ENCODE measurements at places on chromosomes 6 and 20.
A peak's percentile ranks its signal among the peaks of the same experiment; 100 is the strongest.

GRCh38 chr20:44028868-44029847, 114.5 kb downstream of the TOX2 start:
- peak; percentile 64 for DNase-seq

DNA sequence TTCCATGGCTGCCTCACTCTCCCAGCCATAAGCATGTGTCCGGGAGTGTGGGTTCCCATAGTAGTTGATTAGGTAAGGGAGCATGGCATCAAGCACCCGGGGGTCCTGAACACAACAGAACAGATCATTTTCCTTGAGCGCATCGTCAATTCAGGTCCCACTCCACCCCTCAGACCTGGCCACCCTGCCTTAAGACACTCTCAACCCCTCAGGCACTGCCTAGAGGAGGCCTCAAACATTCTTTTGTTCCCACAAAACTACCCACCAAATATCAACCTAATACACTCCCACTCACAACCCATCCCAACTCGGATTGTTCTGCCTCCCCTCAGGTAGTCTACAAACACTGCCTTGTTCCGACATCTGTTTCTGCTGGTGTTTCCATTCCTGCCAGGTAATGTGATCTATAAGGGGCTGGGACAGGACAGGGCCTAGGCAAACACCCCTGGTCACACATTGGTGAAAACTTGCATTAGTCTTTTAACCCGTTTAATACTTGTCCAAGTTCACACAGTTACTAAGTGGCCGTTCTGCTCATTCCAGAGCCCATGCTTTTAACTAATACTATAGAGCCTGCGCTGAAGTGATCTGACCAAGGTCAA, 1.4 kb downstream of the NFS1 start:
- DNase-seq, result peak; percentile 41

DNA sequence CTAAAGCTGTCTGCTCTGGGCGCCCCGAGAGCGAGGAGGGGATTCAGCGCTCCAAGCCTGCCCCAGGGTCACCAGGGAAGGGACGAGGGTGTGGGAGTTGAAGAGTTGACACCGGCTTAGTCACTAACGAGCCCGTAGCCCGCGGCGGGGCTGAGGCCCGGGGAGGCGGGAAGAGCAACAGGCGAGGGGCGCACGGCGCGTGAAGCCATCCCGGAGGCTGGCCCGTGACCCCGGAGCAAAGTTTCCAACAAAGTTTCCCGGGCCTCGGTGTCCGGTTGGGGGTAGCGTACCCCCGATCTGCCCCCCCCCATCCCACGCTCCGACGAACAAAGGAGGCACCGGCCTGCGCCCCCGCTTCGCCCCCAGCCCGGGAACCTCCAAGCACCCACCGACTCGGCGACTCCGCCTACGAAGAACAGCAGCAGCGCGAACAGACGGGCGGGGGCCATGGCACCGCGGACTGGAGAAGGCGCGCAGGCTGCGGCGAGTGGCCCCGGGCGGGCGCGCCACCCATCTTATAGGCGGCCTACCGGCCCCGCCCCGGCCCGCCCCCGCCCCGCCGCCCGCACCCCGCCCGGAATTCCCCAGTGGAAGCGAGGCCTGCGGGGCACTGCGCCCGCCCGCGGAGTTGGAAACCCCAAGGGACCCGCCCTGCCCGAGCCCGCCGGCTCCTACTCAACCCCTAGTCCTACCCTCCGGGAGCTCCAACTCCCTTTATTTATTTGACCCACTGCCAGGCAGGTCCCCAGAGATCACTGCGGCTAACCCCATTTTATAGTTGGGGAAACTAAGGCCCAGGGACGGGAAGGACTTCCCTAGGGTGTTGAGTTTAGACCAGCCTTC, at the start of gene SDC4:
Gene SDC4, minus strand, starts transcription at position 489 of the 843 bp plus-strand sequence. Its CDS starts 40 bp downstream, at position 449.
- DNase-seq, result peak; percentile 89

DNA sequence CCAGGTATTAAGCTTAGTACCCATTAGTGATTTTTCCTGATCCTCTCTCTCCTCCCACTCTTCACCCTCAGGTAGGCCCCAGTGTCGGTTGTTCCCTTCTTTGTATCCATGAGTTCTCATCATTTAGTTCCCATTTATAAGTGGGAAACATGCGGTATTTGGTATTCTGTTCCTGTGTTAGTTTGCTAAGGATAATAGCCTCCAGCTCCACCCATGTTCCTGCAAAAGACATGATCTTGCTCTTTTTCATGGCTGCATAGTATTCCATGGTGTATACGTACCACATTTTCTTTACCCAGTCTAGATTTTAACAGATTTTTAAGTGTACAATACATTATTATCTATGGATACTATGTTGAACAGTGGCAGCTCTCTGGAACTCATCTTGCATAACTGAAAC, 44.4 kb downstream of the CYP24A1 start:
- DNase-seq, result no peak

- peak; percentile 83 for DNase-seq
These were observed 21.6 kb upstream of the TULP4 start for GRCh38 chr6:158290659-158291058.

DNA sequence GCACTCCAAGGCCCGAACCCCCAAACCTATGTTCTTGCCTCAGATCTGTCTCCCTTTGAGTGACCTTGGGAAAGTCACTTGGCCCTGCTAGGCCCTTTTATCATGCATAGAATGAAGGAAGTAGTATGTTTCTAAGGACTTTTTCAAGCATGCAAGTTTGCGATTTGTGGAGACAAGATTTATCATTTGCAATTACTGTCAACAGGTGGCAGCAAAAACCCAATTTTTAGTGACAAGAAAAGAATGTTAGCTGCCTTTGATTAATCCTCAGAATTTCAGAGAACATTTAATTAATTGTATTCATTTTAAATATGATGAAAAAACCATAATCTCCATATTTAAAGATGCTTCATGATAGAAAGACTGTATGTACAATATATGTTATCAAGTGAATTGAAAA, 28.3 kb upstream of the PREP start:
- no peak for DNase-seq

GRCh38 chr6:1792989-1793388, 183.3 kb downstream of the FOXC1 start:
- DNase-seq, result no peak

DNA sequence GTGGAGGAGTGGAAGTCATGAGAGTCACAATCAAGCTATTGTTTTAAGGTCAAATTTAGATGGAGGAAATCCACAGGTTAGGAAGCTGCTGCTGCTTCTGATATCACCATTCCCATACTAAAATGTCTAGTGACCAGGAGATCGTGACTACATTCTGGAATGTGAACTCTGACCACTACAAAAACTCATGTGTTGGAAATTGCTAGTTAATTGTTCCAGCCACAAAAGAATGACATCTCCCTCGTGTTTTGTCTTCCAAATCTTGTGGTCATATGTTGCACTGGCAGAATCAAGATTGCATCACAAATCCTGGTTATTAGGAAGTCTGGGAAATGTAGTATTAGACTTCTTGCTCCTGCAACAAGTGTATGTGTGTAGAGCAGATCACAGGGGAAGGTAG, 441.9 kb downstream of the CD109 start:
- DNase-seq, result no peak

GRCh38 chr6:56814802-56815201, 140.1 kb upstream of the BEND6 start:
- DNase-seq, result no peak

DNA sequence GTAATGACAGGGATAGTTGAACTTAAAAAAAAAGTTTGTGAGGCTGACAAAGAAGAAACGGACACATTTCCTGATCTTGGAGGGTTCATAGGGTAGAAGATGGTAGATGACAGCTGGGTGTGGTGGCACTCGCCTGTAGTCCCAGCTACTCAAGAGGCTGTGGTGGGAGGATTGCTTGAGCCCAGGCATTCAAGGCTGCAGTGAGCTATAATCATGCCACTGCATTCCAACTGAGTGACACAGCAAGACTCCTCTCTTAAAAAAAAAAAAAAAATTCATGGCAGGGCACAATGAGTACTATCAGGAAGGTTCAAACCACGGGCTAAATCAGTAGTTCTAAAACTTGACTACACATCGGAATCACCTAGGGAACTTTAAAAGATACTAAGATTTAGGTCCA, 2.0 kb upstream of the MICA start:
- no peak for DNase-seq

DNA sequence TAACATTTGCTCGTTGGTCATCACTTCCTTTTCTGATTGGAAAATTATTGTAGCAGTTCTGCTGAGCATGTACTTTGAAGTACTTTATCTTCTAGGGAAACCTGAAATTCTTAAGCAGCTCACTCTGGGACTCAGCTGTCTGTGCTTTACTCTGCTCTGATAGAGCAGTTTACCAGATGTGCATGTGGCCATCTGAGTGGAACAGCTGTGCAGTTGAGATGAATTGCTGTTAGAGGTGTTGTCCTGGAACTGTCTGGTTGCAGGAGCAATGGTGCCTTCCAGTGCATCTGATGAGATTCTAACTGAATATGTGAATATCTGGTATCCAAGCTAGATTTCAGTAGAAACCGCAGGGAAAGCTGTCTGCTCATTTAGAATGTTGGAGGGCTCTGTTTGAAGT, 27.2 kb downstream of the PANK2 start:
- DNase-seq, result no peak

- DNase-seq, result no peak
These were observed 27.8 kb downstream of the TNXB start for GRCh38 chr6:32081168-32081990.

DNA sequence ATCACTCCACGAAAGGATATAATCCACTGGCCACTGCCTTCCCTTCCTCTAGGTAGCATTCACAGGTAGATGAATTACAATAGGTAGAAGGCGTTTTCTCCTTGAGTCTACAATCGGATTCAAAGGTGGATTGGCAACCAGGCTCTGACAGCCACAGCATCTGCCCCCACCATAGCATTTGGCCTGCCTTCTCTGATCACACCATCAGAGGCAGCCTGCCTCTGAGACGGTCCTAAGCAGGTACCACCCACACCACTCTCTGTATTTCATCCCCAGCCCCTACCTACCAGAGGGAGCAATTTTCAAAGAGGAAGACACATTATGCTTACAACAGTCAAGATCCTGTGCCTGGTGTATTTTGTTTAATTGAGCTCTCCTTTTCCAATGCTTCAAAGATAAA, 210.5 kb upstream of the SPTLC3 start:
- no peak for DNase-seq

- no peak for DNase-seq
These were observed 96.9 kb upstream of the FOXO3 start for GRCh38 chr6:108463784-108464183.

GRCh38 chr20:57757767-57758166, 48.0 kb upstream of the PMEPA1 start:
- no peak for DNase-seq

DNA sequence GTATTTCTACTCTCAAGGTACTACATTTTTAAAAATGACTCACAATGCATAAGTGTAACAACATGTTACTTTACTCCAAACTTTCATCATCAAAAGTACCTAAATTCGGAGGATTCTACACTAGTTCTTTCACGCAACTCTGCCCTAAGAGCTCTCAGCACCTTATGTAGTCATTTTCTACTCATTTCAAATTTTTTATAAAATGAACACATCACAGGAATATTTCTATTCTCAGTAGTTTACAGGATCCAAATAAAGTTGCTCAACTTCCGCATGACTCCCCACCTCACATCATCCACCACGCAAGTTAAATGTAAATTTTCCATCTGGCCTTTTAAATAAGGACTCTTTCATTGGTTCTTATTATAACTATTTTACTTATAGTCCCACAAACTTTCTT, 344.9 kb upstream of the MANEA start:
- no peak for DNase-seq

DNA sequence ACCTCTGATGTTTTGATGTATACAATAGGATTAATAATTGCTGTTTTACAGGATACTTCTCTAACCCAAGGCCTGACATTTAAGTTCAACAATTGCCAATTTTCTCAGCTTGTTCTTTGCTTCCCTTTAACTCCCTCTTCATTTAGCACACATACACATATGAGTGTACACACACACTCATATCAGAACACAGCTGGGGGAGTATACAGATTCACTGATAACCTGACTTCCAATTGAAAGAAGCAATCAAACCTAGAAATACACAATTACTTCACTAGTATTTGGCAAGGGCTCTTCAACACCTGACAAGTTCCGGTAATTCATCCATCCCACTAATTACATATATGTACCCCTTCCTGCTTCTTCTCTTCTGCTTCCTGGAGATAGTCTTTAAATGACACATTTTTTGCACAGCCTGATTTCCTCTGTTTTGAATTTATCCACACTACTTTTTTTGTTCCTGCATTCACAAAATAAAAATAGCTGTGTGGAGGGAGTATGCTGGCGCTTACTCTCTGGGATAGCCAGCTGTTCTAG, 11.2 kb downstream of the UST start:
- no peak for DNase-seq

DNA sequence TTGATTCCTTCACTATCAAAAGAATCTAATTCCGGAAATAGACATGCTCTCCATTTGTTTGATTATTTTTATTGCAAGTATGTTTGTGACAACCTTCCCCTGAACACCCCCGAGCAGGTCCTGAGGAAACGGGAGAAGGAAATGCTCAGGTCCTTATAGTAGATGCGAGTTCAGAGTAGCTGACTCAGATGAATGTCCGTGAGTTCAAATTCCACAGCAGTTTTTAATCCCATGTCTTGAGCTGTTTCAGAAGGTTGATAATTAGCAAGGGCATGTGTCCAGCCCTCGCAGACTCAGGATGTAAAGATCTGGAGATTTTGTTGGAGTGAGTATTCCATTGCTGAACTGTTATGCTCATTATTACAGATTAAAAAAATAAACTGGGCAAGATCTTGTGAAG, 169.3 kb downstream of the BCAS1 start:
- DNase-seq, result no peak

Measured in activated effector memory CD4-positive, alpha-beta T cell treated with anti-CD3 and anti-CD28 coated beads, Interleukin-2, amount 50 U/mL, for 16 hours (primary cell).